ENCODE measurements at places on chromosomes 11 and 22. TPM values are rescaled to one million over a fixed set of nuclear protein-coding genes. Genes with fewer than 3 reads are reported as not detected.
A peak's percentile ranks its signal among the peaks of the same experiment; 100 is the strongest.

TBC1D10A gene
- total RNA-seq, result 30.7 TPM

KCNK4 gene
- not detected for total RNA-seq

TIMP3 gene
- total RNA-seq, result 48.5 TPM

ACTN3 gene
- 0.12 TPM for total RNA-seq

RHOG gene
- 39.5 TPM for total RNA-seq

NUMA1 gene
- total RNA-seq, result 259 TPM

RCOR2 gene
- total RNA-seq, result 2.2 TPM

PNPLA3 gene
- 2.2 TPM for total RNA-seq

TMEM191B gene
- 11.6 TPM for total RNA-seq

IRAG1 gene
- total RNA-seq, result 5.8 TPM

C11orf86 gene
- total RNA-seq, result not detected

CALCA gene
- not detected for total RNA-seq

SC5D gene
- total RNA-seq, result 24.2 TPM

PAMR1 gene
- total RNA-seq, result 5.7 TPM

CD248 gene
- total RNA-seq, result 34.6 TPM

SCUBE2 gene
- total RNA-seq, result 3.4 TPM

DNA sequence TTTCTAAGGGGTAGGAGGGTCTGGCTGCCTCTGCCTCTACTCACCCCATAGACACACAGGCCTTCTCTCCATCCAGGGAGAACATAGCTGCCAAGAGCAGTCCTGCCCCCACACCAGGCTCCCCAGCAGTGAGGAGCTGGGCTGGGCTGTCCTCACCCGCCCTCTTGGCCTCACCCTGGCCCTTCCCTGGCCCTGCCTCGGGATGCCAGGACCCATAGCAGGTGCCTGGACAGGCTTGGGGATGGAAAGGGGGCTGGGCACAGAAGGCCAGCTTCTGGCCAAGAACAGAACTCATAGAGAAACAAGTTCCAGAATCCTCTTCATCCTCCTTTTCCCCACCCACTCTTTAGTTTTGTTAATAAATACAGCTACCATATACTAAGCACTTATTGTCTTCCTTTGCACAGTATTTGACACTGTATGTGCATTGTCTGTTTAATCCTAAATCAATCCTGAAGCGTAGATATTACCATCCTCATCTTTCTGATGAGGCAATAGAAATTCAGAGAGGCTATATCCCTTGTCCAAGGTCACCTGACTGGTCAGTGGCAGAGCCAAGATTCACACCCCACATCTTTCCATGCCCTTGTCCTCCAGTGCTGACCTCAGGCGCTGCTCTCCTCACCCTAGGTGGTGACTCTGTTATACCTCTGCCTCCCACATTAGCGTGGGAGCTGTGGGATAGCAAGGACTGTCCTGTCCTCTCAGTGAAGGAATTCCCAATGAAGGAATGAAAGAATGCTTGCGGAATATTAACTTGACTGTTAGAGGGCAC lies 22.0 kb upstream of the MYOD1 start:
- DNase-seq, result no peak

- DNase-seq, result peak; percentile 85
Observed at GRCh38 chr11:62553080-62553838, 6.7 kb upstream of the AHNAK start.

- no peak for DNase-seq
Observed at GRCh38 chr11:36007127-36007655, 63.3 kb downstream of the LDLRAD3 start.

GRCh38 chr22:21032037-21032867 lies at the start of gene SLC7A4:
Gene SLC7A4, minus strand, starts transcription at chr22:21032561. Its CDS starts 749 bp downstream, at chr22:21031812.
- no peak for DNase-seq

DNA sequence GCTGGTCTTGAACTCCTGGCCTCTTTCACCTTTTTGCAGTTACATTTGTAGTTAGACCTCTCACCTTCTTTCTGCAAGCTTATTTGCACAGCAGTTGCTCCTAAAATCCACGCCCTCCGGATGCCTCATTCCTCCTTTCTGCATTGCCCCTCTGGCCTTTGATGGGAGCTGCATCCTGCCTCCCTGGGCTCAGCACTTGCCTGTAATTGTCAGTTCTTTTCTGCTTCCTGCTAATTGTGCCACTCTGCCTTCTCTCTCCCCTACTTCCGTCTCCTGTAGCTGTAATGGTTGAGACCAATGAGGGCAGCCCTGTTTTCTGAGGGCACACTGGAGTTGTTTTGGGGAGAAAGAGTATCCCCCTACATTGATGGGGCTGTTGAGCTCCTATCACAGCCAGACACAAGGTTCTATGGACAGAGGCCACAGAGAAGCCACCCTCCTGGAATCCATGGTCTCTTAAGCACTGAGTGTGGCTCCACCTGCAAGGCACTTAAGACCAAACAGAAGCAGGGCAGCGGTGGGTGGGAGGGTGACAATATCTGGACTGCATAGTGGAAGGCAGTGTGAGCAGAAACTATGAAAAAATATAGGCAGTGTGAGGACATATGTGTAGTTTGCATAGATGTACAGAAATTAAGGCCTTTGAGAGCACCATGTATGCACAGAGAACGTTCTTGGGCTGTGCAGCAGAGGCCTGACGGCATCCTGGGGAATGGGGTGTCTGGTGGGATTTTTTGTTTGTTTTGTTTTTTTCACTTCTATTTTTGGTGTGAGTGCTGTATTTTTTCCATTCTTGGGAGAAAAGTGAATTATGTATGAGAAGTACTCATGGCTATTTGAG lies 30.5 kb downstream of the YDJC start:
- DNase-seq, result no peak

GRCh38 chr11:110490886-110491285 lies 61.1 kb downstream of the FDX1 start:
- no peak for DNase-seq

- DNase-seq, result no peak
Observed at GRCh38 chr11:13762718-13763117, 94.2 kb downstream of the FAR1 start.

GRCh38 chr11:118846181-118846935 lies 37.3 kb upstream of the CXCR5 start:
- no peak for DNase-seq

DNA sequence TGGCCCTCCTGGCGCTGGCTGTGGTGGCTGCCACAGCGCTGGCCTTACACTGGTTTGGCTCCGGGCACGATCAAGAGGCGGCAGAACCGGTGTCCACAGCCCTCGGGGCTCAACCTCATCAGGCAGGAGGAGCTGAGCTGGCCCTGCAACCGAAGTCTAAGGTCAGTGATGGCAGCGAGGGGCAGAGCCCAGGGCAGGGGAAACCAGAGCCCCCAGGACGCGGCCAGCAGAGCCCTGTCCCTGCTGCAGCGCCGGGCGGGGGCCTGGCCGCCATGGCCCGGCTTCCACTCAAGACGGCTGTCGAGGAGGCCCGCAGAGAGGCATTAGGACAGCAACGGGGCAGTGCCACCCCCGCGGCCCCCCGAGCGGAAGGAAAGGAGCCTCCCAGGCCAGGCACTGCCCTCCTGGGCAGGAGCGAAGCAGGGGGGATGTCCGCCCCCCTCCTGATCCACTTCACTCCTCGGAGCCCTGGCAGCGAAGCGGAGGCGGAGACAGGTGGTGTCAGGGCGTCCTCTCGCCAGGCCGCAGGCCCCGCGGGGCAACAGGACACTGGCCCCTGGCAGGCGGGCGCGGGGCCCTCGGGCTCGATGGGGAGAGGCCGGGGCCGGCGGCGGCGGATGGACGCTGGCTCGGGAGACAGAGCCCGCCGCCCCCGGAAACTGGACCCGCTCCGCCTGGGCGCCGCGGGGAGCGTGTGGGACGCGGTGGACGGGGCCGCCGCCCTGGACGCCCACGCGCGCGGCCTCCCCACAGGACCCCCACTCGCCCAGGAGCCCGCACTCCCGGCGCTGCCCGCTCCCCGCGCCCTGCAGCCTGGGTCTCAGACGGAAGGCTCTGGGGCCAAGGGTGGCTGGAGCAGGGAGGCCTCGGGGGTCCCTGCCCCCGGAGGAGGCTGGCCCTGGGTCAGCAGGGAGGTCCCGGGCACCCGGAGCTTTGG lies 895 bp downstream of the KLHDC7B start:
- no peak for DNase-seq

DNA sequence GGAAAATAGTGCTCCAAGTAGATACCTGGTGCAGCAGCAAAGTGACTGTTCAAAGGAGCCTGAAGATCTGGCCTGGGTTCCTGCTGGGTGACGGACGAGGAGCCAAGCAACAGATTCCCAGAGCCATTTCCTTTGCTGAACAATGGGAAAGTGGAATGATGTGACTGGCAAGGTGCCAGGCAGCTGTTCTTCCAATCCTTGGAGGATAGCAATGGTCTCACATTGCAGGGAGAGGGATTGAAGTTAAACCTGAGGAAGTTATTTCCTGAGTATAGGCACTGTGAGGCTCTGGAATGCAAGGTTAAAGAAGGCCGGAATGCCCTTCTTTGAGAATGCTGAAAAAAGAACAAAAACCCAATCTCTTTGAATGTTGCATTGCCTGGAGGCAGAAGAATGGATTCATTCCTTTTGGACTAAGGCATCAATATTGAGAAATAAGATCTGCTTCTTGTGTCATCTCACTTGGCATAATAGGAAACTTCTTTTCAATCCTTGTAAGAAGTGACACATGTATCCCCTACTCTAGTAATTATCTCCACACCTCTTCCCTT lies 223.8 kb downstream of the BLID start:
- no peak for DNase-seq

DNA sequence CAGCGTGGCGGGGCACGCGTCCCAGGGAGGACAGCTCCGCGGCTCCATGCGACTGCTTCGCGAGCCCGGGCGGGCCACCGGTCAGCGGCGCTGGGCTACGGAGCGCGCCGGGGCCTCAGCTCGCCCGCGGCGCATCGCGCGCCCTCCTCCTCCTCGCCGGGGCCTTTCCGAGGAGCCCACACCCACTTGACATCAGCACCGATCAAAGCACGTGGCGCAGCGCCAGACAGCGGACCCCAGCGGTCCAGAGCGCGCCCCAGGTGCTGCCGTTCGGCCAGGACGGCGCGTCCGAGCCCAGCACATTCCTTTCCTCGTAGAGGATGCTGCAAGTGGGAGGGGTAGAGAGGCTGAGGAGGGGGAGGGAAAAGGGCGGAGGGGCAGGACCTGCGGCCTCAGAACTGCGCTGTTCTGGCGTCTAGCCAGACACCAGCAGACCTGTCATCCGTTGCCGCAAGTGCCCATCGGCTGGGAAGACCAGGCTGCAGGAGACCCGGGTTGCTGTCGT lies 88.6 kb downstream of the PLEKHA7 start:
- peak; percentile 74 for DNase-seq

GRCh38 chr11:66112601-66113499 lies 42.8 kb downstream of the PACS1 start:
- DNase-seq, result no peak

- DNase-seq, result no peak
Observed at GRCh38 chr11:46249938-46250744, 27.3 kb upstream of the CREB3L1 start.

DNA sequence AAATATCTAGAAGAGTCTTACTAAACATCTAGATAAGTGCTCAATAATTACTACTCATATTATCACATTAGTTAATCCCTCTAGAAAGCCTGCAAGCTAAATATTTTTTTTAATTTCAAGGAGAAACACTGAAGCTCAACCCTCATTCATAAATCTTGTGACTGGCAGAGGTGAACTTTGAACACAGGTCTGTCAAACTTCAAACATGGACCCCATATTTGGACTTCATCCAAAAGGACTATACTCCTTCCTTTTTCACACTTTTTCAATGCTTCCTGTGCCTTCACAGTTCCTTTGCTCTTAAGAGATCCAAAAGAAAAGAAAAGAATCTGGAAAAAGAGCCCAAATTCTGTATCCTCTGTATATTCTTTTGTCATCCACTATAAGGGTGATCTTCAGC lies 28.3 kb upstream of the OR9G4 start:
- no peak for DNase-seq

GRCh38 chr11:80420374-80420773 lies 979.5 kb upstream of the TENM4 start:
- no peak for DNase-seq

DNA sequence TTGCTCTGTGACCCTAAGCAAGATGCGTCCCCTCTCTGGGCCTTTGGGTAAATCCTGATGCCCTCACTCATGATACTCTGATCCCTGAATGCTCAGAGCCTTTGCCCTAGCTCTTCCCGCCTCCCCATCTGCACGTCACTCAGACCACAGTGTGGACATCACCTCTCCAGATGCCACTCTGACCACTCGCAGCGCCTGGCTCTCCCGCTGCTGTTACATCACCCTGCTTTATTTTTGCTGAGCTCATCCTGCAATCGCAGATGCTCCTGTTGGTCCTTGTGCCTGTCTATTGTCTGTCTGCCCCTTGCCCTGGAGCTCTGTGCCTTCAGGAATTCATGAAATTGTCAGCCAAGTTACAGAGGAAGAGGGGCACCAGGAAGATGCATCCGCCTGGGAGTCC lies 5.5 kb downstream of the OSM start:
- DNase-seq, result no peak

DNA sequence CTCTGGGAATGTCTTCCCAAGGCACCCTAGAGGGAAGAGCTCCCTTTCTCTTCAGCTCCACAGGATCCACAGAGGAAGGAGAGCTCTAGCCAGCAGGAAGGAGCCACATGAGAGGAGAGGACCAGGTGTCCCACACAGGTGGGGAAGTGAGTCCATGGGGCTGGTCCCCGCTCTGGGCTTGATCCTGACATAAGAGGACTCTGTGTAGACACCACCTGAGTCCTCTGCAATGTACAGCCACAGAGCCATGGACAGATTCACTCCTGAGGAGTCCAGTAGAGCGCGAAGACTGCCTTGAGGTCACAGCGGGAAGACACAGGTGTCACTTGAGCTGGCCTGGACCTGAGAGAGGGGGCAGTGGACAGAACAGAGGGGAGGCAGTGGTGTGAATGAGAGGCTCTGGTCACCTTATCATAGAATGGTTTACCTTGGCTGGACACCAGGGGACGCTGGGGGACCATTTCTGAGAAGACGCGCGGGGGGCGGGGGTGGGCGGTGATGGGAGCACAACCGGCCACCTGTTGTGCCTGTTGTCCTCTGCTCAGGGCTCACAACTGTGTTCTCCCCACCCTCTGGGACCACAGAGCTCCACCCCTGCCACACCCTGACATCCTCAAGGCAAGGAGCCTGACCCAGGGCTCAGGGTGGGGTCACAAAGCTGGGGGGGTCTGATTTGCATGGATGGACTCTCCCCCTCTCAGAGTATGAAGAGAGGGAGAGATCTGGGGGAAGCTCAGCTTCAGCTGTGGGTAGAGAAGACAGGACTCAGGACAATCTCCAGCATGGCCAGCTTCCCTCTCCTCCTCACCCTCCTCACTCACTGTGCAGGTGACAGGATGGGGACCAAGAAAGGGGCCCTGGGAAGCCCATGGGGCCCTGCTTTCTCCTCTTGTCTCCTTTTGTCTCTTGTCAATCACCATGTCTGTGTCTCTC lies 128.2 kb downstream of the ZNF280B start:
- DNase-seq, result no peak

- DNase-seq, result no peak
Observed at GRCh38 chr22:50016988-50017700, 4.6 kb upstream of the IL17REL start.

DNA sequence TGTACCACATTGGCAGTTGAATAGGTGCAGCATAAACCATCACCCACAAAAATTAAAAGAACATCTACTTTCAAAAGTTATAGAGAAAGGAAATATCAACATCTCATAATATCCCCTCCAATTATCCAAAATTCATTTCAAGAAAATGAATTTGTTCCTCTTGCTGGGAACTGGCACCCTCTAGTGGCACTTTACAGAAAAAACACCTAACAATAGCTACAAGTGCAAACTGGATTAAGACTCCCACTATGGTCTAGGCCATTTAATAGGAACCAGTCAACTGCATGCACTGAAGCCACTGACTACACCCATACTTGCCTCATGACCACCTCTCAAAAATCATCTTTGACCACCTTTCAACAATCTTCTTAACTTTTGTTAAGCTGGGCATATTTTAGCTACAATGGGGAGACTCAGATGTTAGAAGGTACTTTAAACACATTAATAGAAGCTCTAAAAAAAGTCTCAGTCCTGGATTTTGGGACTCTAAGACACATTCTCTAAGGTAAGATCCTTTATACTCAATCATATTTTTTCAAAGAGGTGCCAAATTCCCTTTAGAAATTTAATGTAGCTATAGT lies 17.3 kb downstream of the TRAF6 start:
- no peak for DNase-seq

Measured in ovary (tissue), 10 donors.